ENCODE measurements at places on chromosomes 1 and 21.

DNA sequence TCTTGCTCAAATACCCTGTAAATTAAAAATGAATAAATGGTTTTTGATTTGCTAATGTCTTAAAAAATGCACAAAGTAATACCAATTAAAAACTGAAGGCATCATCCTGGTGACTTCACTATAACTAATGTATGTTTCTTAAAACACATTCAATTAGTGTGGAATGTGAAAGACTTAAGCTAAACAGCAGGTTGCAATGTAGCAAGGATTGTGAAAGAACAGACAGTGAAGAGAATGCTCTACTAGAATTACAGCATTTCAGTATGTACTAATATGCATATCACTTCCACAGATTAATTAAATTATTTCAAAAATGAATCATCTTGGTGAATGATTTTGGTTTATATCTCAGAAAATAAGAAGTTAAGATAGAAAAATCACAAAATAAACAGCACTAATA, 56.4 kb downstream of the LHX4 start:
- DNase-seq: no peak

GRCh38 chr1:3319874-3320245, 134.6 kb upstream of the ARHGEF16 start:
- DNase-seq: peak; percentile 94

GRCh38 chr1:177190308-177190970, 19.7 kb downstream of the BRINP2 start:
- no peak for DNase-seq

GRCh38 chr1:114368560-114369255, 142.3 kb downstream of the TRIM33 start:
- no peak for DNase-seq

- no peak for DNase-seq
Observed at GRCh38 chr1:27970401-27970800, 10.6 kb downstream of the XKR8 start.

DNA sequence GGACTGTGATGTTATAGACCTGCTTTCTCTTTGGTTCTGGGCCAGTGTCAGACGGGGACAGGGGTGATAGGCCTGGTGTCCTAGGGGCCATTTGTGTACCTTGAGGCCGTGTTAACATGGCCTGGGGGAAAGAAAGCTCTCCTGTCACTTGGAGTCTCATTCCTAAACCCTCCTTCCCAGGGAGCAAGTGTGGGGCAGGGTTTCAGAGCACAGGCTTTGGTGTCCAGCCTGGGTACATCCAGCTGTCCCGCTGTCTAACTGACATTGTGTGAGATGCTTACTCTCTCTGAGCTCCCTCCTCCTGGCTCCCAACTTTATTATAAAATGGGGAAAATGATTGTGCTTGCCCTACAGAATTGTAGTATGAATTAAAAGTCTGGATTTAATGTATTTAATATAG, 32.6 kb upstream of the EPHA8 start:
- DNase-seq: peak; percentile 23

DNA sequence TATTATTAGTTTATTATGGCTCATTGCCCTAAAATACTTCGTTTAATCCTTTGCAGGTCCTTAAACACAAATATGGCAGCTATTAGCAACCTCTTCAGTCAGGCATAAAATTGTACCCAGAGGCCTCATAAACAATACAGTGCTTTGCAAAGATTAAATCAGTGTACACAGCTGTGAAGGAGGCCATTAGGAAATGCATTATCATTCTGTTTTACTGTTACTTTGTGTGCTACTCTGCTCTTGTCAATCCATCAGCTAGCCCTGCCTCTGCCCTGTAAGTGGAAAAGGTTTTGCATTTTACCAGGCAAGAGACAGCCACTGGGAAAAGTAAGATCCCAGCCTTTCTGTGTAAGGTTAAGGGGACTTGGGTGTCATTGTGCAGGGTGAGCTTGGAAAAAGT, 415.7 kb upstream of the DAB1 start:
- DNase-seq: no peak

DNA sequence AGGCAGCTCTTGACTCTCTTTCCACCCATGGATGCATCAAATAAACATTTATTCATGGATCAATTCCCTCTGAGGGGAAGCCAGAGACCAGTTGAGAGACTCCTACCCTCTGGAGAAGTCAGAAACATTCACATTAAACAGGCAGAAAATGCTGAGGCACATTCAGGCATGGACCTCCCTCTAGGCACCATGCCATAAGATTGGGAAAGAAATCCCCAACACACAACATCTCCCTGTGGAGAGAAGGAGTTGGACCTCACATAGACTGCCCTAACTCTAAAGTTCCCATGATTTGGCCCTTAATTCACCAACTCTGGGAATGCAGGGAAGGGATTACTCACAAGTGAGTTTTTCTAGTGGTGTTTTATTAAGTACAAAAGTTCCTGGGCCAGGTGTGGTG, 415.3 kb upstream of the C1orf87 start:
- DNase-seq: no peak

DNA sequence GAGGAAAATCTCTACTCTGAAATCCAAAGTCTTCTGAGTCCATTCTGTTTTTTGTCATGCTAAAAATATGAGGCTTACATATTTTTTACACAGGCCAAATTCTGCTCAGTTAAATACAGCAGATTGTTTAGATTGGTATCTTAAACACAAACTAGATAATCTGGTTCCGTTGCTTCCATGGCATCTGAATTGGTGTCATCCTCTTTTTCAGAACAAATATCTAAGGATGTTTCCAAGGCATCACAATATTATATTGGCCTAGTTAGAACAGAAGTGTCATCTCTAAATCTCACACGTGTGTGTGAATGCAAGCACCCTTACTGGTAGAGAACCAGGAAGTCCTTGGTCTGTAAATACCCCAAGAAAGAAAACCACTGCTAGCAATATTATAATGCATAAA, 151.2 kb downstream of the NRIP1 start:
- no peak for DNase-seq

DNA sequence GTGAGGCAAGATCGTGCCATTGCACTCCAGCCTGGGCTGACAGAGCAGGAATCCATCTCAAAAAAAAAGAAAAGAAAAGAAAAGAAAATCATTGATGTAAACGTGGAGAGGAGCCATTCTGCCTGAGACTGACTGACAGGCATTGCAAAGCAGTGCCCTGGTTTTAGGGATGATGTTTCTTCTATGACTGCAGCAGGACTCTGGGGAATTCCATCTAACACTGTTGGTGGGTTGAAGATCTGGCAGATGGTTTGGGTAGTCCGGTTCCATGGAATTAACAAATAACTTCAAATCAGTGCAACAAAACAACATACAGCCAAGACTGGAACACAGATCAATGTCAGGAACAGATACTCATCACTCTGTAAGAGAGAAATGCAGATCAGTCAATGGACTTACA, 17.8 kb upstream of the LAMC2 start:
- DNase-seq: no peak

GRCh38 chr1:167297222-167298214, 76.8 kb downstream of the POU2F1 start:
- DNase-seq: no peak

DNA sequence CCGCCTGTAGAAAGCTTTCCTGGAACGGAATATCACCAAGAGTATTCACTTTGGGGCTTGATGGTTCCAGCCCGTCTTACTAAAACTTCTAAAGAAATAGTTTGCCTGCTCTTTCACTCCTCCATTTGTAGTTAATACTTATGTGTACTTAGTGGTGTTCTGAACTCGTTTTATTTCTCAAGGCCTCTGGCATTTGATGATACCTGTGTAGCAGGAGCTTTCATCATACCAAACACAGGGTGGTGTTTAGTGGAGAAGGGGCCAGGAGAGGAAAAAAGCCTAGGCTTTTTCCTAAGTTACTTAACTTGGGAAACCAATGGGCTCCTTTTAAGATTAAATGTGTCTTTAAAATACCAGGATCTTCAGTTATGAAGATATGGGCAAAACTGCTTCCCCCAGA, 74.3 kb downstream of the RPS6KA1 start:
- no peak for DNase-seq

DNA sequence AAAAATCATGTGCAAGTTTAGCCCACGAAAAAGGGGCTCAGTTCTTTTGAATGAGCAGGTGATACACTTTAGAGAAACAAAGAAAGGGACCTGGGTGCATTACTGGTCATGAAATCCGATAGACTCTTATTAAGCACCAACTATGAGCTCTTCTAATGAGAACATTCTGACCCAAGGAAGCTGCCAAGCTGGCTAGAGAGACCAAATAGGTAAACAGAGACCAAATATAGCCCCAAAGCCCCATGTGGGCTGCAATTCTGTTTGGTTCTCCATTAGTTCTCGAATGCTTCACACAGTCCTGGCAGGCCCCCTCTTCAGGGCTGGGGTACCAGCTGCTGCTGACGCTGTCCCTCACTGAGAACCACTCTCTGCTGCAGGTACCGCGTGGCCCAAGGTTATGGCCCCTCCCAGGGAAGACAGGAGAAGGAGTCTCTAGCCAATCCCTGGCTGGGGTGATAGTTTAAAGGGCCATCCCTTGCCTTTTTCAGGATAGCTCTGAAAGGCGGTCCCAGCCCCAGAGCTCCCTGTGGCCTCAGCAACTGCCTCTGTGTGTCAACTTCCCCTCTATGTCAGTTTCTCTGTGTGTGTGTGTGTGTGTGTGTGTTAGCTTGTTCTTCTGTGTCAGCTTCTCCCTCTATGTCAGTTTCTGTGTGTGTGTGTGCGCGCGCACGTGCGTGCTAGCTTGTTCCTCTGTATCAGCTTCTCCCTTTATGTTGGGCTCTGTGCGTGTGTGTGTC, 7.1 kb upstream of the UBXN10 start:
- no peak for DNase-seq

DNA sequence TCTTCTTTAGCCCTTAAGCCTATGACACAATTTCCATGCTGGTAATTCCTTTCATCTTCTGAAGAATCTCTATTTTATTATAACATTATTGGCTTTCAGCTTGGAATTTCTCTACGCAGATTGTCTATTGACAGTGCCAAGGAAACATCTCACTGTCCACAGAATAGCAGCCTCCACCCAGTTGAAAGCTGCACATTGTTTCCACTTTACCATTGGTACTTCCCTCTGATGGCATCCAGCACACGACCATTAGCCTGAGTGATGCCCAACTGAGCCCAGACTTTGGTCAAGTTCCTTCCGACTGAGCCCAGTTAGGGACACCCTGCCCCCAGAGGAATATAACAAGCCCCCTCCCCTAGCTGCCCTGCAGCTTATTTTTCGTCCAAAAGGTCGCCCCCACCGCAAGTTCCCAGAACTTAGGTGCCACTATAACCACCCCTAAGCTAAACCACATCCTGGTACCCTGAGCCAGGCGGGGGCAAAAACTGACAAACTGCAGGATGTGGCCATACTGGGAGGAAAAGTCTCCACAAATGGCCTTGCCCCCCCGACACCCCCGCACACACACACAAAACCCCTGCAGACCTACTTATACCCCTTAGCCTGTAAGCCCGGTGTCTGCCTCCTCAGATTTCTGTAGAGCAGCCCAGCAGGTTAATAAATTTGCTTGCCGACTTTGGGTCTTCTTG, 13.2 kb downstream of the GBP5 start:
- no peak for DNase-seq

DNA sequence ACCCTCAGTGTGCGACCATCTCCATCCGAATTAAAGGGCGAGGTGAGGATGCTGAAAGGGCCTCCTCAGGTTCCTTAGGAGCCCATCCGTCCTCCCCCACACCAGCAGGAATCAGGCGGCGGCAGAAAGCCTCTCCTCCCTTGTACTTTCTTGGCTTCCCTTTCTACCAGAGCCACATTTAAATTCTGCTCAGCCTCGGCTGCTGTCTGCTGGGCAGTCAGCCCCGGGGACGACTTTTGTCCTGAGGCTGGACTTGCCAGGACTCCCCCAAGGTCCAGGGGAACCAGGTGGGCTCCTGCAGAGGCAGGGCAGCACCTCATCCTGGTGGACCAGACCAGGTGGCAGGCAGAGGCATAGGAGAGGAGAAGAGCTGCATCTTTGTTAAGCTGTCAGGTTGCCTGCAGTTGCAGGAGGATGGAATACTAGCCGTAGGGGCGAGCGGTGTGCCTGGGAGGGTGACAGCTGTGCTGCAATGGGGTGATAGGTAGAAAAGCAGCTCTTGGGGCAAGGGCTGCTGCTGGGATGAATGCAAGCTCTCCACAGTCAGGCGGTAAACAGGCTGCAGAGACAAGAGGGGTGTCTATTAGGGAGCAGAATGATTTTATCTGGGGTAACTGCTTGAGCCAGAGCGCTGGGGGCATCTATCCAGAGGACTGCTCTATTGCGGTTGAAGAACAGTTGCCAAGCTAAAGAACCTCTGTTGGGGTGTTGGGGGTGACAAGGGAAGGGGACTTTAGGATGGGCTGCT, 46.2 kb upstream of the WASF2 start:
- DNase-seq: peak; percentile 60

DNA sequence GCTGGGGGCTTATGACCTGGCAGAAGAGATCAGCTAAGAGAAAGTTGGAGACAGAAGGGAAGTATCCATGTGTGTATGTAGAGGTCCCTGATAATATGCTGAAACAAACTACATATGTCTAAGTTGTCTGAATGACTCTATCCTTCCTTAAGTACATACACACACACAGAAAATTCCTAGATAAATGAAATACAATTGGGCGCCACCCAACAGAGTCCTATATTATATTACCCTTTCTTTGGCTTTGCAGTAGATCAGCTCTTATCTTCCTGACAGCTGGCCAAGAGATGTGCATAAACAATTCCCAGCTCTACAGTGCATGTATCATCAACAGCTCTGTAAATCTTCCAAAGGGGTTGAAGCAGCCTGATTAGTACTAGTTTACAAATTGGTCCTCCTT, 40.1 kb downstream of the SORT1 start:
- DNase-seq: no peak

DNA sequence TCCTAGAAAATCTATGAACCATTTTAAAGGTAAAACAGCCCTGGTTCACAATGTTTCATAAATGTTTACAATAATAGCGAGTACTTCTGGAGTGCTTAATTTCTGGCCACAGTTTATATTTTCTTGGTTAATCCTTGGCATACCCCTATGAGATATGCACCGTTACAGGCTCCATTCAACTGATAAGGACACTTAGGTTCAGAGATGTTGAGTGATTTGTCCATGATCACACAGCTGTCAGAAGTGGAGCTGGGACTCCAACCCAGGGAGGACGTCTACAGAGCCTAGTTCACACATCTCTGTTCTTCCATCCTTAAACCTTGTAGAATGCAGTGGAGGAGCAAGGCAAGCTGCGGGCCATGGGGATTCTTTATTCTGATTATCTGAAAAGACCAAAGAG, 48.4 kb upstream of the RUNX1 start:
- DNase-seq: no peak

DNA sequence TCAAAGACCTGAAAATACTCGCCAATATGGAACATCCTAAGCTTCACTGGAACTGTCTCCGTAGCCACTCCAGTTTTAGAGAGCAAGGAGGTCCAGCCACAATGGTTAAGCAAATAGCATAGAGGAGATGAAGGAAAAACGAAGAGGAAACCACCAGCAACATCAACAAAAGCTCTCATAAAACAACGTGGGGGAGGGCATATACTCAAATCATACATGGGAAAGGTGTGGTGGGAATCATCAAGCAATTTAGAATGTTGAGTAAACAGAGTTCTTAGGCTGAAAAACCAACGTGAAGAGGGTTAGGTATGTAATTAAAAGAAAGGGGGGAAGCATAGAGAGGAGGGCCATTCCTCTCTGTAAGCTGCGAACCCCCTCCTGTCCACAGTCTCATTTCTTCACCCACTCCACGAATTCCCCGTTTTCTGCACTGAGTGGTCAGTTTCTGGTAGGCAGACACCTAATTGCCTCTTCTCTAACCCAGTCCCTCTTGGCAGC, 1.0 kb downstream of the TMEM59 start:
- DNase-seq: peak; percentile 30

GRCh38 chr1:242219298-242219901, 220.5 kb upstream of the MAP1LC3C start:
- DNase-seq: no peak

All from H7 (cell line).